Sciatic nerve (tissue), 2 donors: ENCODE measurements at places on chromosomes 16 and 17.

DNA sequence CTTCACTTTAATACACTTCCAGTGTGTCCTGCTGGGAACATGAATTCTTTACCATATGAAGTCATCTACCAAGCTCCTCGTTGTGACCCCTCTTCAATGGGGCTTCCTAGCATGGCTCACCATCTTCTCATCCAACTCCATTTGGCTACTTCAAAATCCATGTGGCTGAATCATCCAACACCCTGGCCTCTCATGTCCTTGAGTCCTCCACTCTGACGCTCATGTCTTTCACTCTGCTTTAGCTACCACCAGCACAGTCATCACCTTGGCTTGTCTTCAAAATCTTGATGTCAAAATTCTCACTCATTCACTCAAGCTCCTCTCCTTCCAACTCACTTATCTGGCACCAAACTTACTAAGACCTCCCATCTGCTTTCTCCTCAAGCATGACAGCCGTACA, 35.8 kb downstream of the AMFR start:
- DNase-seq: no peak

- no peak for DNase-seq
Measured at GRCh38 chr17:39648616-39649366, 11.8 kb downstream of the STARD3 start.

GRCh38 chr16:82655072-82655714, 28.4 kb downstream of the CDH13 start:
- no peak for DNase-seq

DNA sequence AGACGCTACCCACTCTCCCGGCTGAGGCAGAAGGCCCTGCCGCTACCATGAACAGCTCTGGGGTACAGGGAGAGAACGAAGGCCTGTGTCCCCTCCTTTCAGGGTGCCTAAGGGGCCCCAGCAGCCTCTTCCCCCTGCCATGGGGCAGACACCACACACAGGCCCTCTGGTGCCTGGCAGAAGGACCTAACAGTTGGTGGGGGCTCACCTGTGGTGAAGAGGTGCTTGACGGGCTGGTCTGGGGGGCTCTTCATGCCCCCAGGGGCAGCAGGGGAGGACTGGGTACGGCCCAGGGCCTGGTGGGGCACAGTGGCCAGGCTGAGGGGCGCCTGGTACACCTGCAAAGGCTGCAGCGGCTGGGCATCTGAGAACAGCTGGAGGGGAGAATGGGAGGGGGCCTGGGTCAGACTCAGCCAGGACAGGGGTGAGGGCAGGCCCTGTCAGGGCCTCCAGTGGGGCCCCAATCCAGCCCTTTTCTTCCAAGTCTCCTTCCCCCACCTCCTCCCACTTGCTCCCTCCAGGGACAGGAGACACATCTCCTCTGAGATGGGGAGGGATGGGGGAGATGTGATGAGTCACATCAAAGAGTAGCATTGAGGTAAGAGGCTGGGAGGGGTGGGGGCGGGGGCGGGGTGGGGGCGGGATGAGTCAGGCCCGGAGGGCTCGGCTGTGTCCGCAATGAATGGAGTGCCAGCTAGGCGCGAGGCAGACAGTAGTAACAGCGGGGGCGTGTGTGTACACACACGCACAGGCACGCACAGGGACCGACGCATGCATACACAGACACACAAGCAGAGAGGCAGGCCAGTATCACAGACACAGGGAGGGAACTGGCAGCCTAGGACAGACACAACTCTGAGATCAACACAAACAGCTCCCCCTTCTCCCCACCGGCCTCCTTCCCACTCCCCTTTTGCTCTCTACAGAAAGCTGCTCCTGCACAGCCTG, 16.1 kb downstream of the G6PC3 start:
- no peak for DNase-seq

DNA sequence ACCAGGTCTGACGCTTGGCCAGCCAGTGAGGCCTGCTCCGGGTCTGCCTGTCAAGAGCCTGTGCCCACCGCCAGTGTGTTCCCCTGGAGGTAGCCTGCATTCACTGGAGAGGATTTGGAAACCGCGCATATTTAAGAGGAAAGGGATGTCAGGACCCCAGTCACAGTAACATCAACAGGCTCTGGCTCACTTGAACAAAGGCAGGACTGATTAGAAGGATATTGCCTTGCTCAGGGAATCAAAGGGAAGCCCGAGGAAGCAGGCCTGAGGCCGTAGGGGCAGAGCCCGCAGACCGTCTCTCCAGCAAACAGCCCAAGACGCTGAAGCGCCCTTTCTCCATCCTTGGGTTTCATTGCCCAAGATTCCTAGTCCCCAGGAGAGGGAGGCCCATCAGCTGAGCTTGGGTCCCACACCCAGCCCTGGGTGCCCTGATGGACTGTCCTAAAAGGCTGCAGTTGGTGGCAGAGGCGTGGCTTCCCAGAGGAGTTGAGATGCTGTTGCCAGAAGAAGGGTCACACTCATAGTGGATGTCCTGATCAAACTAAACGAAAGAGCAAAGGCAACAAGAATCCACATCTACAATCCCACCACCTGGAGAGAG, 23.2 kb downstream of the NT5M start:
- DNase-seq: peak; percentile 12

- no peak for DNase-seq
Measured at GRCh38 chr17:77815127-77815905, 143.2 kb upstream of the TNRC6C start.

DNA sequence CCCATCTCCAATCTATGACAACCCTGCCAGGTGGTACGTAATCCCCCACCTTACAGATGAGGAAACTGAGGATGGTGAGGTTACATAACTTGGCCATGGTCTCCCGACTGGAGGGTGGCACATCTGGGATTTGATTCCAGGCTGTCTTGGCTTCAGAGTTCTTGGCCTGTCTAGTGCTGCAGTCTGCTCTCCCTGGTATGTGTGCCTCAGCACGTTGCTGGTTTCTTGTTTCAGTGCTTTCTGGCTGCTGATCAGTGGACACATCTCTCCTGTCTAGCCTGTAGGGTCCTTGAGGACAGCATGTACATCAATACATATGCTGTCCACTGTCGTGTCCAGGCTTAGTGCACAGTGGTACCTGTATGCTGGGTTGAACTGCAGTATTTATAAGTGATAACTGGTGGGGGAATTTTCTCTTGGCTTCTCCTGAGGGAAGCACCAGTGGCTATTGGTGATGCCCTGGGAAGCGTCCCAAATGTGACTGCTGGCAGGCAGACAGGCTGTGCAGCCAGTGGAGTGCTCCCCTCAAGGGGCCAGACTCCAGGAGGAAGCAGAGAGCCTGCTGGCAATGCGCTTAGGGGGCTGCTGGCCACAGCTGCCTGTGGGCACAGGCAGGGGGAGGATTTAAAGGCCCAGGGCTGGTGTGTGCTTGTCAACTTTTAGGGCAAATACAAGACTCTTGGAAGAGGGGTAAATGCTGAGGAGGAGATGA, 14.4 kb downstream of the CTRL start:
- no peak for DNase-seq

DNA sequence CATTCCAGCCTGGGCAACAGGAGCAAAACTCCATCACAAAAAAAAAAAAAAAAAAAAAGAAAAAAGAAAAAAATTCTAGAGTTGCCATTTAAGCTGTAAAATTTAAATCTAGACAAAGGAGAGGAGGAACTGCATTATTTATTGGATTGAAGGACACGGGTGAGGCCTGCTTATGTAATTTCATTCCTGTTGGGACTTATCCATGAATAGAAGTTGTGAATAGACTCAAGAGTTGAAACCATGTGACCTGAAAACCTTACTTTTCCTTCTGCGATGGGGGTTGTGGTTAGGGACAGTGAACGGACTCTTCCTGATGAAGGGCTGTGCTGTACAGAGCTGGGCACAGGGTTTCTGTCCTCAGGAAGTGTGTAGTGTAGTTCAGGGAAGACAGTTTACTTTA, 22.5 kb downstream of the BANP start:
- DNase-seq: no peak

DNA sequence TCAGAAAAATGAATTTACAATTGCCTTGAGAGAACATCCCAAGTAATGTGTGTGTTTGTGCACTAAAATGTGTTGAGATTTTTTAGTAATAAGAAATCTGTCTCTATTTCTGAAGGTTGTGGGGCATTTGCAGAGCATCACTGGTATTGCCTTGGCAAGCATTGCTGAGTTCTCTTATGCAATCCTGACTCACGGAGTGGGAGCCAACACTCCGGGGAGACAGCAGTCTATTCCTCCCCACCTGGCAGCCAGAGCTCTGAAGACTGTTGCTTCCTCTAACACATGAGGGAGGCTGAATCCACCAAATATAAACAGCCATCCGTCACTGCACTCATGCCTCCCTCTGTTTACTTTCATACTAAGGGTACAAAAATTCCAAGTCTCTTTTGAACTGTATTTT, 10.6 kb downstream of the CNTD1 start:
- no peak for DNase-seq

DNA sequence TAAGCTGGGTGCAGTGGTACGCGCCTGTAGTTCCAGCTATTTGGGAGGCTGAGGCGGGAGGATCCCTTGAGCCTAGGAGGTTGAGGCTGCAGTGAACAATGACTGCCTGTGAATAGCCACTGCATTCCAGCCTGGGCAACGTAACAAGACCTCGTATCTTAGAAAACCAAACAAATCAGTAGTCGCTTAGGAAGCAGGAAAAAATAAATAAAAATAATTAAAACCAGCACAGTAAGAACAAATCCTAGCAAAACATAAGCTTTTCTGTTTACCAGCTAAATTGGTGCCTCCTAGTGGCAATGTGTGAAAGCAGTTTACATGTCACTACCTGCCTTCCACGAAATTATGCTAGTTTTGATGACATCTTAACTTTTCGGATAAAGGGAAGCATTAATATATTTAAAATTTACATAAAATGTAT, 1.3 kb downstream of the ARMC5 start:
- DNase-seq: peak; percentile 58

DNA sequence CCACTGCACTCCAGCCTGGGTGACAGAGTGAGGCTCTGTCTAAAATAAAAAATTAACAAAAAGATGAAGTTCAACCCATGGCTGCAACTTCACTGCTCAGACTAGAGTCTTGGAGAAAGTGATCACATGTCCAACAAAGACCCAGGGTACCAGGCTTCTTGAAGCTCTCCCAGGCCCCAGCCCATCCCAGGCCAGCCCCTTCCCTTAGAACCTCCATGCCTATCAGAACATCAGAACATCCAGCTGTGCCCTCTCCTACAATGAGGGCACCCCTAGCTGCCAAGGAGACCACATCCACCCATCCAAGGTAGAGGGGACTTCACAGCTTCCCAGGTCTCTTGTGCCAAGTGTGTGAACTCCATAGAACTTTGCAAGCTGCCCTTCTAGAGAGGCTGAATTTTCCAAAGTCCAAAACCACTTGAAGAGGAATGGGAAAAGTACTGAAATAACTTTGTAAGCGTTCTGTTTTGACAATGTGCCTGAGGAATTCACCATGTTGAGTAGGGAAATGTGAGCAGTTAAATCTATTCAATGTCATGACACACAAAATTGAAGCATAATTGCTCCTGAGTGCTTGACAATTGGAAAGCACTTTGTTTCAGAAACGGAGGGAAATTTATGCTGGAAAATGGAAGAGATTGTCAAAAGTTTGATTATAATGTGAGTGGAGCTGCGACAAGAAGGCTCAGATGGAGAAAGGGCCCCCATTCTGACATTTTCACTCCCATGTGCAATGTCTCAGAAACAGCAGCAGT, 230.4 kb downstream of the ZNF423 start:
- no peak for DNase-seq

- no peak for DNase-seq
Measured at GRCh38 chr17:50828508-50829170, 6.7 kb upstream of the WFIKKN2 start.

GRCh38 chr17:9488556-9488955, 87.1 kb downstream of the STX8 start:
- no peak for DNase-seq

- DNase-seq: no peak
Measured at GRCh38 chr16:28990375-28991040, 5.7 kb downstream of the LAT start.

- DNase-seq: no peak
Measured at GRCh38 chr16:4257646-4258556, 14.9 kb downstream of the TFAP4 start.

- no peak for DNase-seq
Measured at GRCh38 chr16:11219178-11219577, 36.8 kb downstream of the SOCS1 start.

- no peak for DNase-seq
Measured at GRCh38 chr16:17258848-17259713, 211.7 kb downstream of the XYLT1 start.

DNA sequence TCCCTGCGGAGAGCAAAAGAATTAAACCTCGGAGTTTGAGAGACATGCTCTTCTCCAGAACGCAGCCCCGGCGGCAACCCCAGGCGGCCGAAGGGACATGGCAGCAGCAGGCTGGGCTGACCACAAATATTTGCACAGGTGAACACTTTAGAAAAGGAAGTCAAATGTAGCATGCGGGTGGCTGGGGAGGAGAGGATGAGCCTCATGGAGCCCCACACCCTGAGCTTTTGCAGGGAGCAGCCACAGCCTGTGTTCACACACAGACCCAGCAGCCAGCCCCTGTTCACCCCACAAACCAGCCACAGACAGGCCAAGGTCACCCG, 17.8 kb downstream of the HS3ST6 start:
- no peak for DNase-seq

GRCh38 chr16:20899071-20899470, 1.1 kb downstream of the DCUN1D3 start:
- no peak for DNase-seq

DNA sequence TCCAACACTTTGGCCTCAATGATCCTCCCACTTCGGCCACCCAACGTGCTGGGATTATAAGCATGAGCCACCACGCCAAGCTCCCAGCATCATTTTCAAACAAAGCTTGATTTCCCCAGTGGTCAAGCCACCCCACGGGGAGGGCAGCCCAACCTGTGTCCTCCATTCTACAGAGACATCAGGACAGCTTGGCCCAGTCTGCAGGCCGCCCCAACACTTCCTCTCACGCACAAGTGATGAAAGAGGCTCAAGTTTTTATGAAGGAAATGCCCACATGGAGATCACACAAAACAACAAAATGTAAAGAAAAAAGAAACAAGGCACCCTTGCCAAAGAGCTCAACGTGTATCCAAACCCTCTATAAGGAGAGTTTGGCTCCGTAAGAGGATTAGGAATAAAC, 112.4 kb downstream of the XYLT1 start:
- DNase-seq: no peak

DNA sequence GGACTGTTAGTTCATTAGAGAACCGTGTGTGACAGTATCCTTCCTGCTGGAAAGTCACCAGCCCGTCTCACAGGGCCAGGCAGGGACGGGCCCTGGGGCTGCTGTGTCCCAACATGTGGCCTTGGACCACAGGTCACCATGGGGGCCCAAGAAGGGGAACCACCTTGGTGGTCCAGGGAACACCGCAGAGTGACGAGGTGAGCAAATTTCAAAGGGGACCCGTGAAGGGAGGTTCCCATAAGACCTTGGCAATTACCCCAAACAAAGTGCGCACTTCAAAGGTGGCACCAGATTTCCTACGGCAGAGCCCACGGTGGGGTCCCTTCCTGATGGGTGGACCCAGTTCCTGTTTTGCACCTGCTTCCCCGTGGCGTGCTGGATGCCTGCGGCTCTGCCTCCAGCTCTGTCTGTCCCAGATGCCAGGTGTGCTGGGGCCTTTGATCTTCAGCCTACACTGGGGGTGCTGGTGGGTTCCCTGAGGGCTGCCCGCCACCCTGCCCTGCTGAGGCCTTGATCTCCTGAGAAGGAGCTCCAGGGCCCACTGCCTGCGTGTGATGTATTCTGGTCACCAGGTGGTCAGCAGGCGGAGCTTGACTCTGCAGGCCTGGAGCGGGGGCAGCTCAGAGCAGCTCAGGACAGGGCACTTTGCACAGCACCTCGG, 27.0 kb downstream of the SLC7A5 start:
- DNase-seq: no peak

GRCh38 chr17:81277421-81277820, 17.7 kb downstream of the SLC38A10 start:
- DNase-seq: no peak

- no peak for DNase-seq
Measured at GRCh38 chr16:66636199-66636598, 31.7 kb downstream of the CMTM3 start.
